Fibroblast of the conjunctiva (primary cell): ENCODE measurements at places on chromosomes 3 and 15.

DNA sequence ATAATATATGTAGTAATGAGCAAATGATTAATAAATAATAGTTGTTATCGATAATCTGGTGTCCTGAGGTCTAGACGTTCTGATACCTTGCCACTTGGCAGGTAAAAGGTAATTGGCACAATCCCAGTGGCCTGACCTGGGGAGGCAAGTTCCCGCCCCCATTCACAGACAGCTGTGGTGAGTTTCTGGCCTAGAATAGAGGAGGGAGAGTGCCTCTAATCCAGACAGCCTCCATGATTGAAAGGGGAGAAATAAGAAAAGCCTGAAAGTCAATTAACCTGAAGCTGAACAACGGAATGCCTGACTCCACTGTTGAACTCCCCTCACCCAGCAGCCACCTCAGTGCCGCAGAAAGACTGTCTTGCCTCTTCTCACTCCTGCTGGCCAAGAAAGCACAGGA lies 38.1 kb upstream of the SV2B start:
- DNase-seq, result no peak

DNA sequence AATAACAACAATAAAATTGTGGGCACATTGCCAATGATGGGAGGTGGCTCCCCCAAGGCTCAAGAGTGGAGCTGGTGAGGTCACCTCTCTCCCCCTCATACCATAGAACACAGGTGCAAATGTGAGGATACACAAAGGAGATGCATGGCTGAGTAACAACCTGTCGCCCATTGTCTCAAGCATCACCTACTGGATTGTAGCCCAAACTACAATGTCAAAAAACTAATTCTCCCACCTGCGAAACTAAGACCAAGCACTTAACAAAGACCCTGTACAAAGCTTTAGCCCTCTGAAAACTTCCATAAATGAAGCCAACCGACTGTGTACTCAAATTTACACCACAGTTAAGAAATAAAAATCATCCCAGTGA lies 50.4 kb upstream of the IGSF11 start:
- no peak for DNase-seq

- DNase-seq, result no peak
These were observed 72.7 kb upstream of the DCLK3 start for GRCh38 chr3:36837089-36837488.

GRCh38 chr3:115212615-115213014 lies 65.5 kb upstream of the ZBTB20 start:
- no peak for DNase-seq

GRCh38 chr15:88375234-88375927 lies 91.8 kb downstream of the MRPL46 start:
- DNase-seq, result peak; percentile 32

DNA sequence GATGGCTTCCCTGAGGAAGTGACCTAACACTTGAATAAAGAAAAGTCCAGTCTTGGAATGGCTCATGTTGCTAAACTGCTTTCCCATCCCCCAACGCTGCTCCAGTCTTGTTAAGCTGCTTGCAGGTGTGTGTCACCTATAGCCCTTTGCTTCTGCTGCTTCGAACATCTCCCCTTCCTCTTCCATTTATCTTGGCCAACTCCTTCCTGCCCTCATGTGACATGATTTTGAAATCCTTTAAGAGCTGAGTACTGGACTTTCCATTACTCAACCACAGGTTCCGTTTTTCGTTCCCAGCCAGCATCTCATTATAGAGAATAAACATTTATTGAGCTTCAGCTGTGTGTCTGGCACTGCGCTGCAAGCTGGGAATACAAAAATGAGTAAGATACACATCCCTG lies 1.7 kb downstream of the ATG7 start:
- DNase-seq, result no peak
